Naive thymus-derived CD8-positive, alpha-beta T cell (primary cell): ENCODE measurements at places on chromosomes 13 and 19. TPM values are rescaled to one million over a fixed set of nuclear protein-coding genes. Genes with fewer than 3 reads are reported as not detected.

The CSNK1G2 gene
- 25.4 TPM for polyA plus RNA-seq

The LYPD4 gene
- not detected for polyA plus RNA-seq

The ZNF304 gene
- polyA plus RNA-seq = 1.7 TPM

The MBD3L2 gene
- polyA plus RNA-seq = not detected

The PSG3 gene
- not detected for polyA plus RNA-seq

The ZBTB45 gene
- 2.8 TPM for polyA plus RNA-seq

The ZNF681 gene
- 3.5 TPM for polyA plus RNA-seq

The CFAP97D2 gene
- 4.8 TPM for polyA plus RNA-seq

The C19orf33 gene
- polyA plus RNA-seq = not detected

The SIGLEC14 gene
- polyA plus RNA-seq = not detected

The FXYD7 gene
- 10.2 TPM for polyA plus RNA-seq

The CCDC70 gene
- polyA plus RNA-seq = not detected

The CD79A gene
- polyA plus RNA-seq = 54.9 TPM

The LSR gene
- polyA plus RNA-seq = 36.7 TPM

The ZNF878 gene
- polyA plus RNA-seq = not detected

The KIR2DL1 gene
- polyA plus RNA-seq = not detected

The CPAMD8 gene
- 1.1 TPM for polyA plus RNA-seq

The ZNF492 gene
- polyA plus RNA-seq = 0.24 TPM

The CASP14 gene
- polyA plus RNA-seq = not detected

The YJEFN3 gene
- not detected for polyA plus RNA-seq

The C19orf18 gene
- 0.24 TPM for polyA plus RNA-seq

The ZNF443 gene
- 2.0 TPM for polyA plus RNA-seq

The SLC6A16 gene
- polyA plus RNA-seq = 1.4 TPM

The PSG7 gene
- not detected for polyA plus RNA-seq

The TLE6 gene
- 0.52 TPM for polyA plus RNA-seq

The ZNF571 gene
- 6.6 TPM for polyA plus RNA-seq

The ZNF208 gene
- polyA plus RNA-seq = 0.08 TPM

The ODAD3 gene
- polyA plus RNA-seq = not detected

The GDF15 gene
- polyA plus RNA-seq = not detected

The TLE2 gene
- polyA plus RNA-seq = 10.8 TPM

The CBLC gene
- polyA plus RNA-seq = 0.14 TPM

The HS6ST3 gene
- polyA plus RNA-seq = not detected

The ZIC2 gene
- not detected for polyA plus RNA-seq

The CGB8 gene
- polyA plus RNA-seq = not detected

The KIR3DL1 gene
- 17.7 TPM for polyA plus RNA-seq

The TMEM145 gene
- polyA plus RNA-seq = not detected

The ZNF557 gene
- polyA plus RNA-seq = 4.4 TPM

The PGLYRP2 gene
- polyA plus RNA-seq = 0.37 TPM

The CLDND2 gene
- polyA plus RNA-seq = not detected

The IGFL1 gene
- polyA plus RNA-seq = not detected

The ZNF69 gene
- 10.5 TPM for polyA plus RNA-seq

The KLK11 gene
- polyA plus RNA-seq = not detected

The LYPD5 gene
- 0.72 TPM for polyA plus RNA-seq

The TMEM91 gene
- 8.3 TPM for polyA plus RNA-seq

The MYO1F gene
- polyA plus RNA-seq = 4.4 TPM

The ZNF382 gene
- 7.1 TPM for polyA plus RNA-seq

The CEACAM5 gene
- polyA plus RNA-seq = not detected

The TMPRSS9 gene
- polyA plus RNA-seq = not detected

The SMIM44 gene
- not detected for polyA plus RNA-seq
